ENCODE measurements at places on chromosomes 2 and 18.
A peak's percentile ranks its signal among the peaks of the same experiment; 100 is the strongest.

GRCh38 chr2:46876741-46877384 lies 38.7 kb downstream of the MCFD2 start:
- DNase-seq, result peak; percentile 81

DNA sequence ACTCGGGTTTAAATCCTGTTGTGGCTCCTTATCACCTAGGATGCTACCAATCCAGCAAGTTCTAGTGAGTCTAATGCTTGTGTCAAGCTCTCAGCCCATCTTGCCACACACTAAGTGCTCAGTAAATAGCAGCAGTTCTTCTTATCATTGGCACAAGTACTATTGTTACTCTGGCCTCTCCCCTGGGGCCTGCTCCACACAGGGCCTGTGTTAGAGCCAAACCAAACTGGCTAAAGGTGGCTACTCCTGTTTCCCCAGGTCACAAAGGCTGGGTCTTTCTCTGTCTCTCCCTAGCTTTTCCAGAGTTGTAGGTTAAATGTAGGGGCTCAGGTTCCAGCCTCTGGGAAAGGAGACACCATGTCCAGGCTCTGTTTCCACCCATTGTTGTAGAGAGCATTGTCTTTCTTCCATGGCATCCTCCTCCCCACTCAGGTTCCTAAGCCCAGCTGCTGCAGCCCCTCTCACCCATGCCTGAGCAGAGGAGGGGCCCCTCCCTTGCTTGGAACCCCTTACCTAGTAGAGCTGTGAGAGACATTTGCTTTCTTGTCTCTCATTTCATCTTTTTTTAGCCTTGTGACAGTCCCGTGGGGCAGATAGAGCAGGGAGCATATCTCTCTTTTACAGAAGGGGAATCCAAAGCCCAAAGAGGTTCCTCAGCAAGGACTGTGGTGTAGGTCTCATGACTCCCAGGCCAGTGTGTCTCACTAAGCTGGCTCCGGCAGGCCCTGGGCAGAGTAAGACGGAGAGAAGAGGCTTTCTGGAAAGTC lies 56.4 kb upstream of the OTOF start:
- no peak for DNase-seq

DNA sequence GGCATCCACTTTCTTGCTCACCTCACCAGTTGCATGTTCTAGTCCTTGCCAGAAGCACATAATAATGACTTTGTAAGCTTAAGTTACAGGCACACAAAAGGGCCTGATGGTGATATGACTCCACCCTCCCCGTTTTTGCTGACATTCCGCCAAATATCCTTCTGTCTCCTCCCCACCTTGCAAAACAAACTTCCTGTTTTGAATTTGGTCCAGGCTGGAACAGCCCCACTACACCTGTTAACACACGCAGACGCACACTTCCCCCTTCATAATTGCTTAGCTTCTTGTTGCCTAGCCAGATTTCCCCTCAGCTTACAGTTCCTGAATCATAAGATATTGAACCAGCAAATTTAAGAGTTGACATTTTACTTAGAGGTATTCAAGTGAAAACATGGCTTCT lies at the start of gene MGAT5:
MGAT5 (plus strand) TSS at position 269 of the 400 bp plus-strand sequence. CDS start 332 bp downstream, outside the sequence.
- DNase-seq, result peak; percentile 33

DNA sequence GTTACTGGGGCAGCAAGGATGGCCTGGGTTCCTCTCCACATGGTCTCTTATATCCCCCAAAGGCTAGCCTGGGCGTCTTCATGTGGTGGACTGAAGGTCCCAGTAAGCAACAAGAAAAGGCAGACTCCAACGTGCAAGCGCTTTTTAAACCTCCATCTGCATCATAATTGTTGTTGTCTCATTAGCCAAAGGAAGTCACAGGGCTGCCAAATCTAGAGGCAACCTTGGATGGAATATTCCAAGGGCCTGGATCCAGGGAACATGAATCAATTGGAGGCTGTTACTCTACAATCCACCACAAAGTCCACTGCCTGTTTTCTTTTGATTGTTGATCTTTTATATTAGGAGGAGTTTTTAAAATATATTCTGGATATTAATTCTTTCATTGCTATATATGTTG lies 118.8 kb downstream of the SH3RF3 start:
- DNase-seq, result no peak

- DNase-seq, result no peak
Measured at GRCh38 chr2:66447677-66448076, 12.8 kb downstream of the MEIS1 start.

DNA sequence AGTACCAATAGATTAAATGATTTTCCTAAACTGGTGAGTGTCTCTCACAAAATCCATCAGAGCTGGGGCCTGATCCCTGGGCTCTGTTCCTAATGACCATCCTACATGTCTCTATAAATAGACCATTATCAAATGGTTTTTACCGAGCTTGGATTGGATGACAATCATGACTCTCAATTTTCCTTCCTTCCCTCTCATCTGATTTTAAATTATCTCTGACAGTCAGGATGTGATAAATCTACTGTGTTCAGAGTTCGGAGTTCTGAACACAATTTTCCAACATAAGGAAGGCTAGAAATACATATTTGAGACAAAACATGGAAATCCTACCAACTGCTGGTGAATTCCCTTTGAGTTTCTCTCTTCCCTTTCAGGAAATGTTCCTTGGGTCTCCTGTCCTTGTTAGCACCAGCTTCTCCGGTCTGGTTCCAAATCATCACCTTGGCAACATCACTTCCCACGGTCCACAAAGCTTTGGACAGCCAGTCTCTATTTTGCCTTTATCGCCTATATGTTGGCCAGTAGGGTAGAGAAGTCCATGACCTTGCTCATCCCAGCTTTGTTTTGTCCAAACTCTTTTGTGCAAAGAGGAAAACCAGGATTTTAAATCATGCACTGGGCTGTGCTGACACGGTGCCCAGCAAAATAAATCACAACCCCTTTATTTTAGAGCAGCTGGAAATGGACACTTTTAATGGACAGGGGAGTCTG lies 139.6 kb upstream of the ITGA6 start:
- no peak for DNase-seq

GRCh38 chr2:237862528-237862895 lies 3.1 kb downstream of the RAMP1 start:
- DNase-seq, result no peak
